ENCODE measurements at places on chromosomes 11 and 22. TPM values are rescaled to one million over a fixed set of nuclear protein-coding genes. Genes with fewer than 3 reads are reported as not detected.

Gene MMP12
- not detected for total RNA-seq

Gene CHRM1
- not detected for total RNA-seq

Gene TMEM191B
- not detected for total RNA-seq

Gene OR8G5
- not detected for total RNA-seq

Gene MN1
- total RNA-seq = 1.7 TPM

Gene GAS2
- total RNA-seq = 1.1 TPM

DNA sequence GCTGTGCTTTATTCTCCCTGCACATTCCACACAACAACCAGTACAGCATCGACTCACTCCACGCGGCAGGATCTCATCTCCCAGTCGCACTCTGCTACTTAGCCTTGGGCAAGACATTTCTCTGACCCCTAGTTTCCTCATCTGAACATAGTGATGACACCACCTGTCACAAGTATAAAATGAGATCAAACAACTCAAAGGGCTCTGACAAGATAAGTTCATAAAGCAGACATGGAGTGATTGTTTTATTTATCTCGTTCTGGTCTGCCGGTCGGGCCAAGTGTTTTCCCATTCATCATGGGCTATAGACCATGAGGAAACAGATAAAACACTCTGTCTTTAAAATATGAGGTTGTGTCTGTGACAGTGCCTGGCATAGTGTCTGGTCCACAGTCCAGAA, 35.0 kb downstream of the DSCAML1 start:
- no peak for DNase-seq

DNA sequence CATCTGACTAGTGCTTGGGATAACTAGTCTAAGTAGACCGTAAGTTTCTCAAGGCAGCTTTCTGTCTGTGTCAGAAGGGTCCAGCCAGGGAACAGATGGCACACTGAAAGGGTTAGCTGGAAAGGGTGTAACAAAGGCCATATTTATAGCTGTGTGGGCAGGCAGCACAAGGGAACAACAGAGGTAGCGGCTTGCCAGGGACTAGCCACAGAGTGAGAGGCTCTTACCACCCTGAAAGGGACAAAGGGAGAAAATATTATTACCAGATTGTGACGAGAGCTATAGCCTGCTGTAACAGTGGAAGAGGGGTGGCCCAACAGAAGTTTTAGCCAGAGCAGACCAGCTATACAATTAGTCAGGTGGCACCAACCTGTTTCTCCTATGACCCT, 129.4 kb downstream of the CCDC34 start:
- DNase-seq = peak; percentile 47

- peak; percentile 3 for DNase-seq
Measured at GRCh38 chr11:119990309-119991021, 147.4 kb downstream of the TRIM29 start.

DNA sequence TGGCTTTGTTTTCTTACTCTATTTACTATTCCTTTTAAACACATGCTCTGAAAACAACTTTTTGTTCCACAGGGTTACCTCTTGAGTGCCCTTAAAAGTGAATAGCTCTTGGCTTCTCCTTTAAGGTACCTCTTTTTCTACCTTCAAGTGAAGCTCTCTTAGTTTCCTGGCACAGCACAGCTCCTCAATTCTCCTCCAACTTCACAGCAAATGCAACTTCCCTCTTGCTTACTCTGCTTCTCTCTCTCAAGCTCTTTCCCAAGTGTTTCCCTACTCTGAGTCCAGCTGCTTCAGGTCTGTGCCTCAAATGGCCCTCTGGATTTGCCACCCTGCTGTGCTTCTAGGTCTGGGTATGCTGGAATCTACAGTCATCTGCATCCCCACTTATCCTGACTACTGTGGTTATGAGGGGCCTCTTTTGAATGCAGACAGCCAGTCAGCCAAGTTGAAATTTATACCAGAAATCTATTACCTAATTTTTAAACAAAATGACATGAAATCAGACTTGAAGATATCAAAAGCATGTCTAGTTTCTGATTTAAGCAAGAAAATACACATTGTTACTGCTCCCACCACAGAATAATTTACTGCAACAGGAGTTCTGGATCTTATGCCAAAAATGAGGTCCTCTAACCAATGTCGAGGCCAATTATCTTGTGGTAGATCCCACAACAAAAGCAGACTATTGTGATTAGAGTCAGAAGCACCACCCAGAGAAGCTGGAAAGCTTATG, 371.1 kb downstream of the SOX6 start:
- no peak for DNase-seq

DNA sequence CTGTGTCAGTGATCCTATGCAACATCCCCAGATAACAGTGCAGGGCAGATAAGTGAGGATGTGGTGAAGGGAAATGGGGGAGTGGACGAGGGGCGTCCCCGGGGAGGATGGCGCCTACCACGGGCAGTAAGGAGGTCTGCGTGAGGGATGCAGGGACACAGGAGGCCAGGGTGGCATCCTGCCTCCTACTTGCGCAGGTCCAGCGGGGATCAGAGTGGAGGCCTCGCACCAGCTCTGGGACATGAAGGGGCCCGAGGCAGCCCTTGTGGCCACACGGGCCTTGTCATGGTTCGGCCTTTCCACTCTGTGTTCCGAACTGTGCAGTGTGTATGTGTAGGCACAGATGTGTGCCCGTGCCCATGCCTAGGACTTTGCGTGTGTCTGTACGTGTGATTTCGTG, 1227.5 kb downstream of the BRD1 start:
- DNase-seq = no peak

- DNase-seq = no peak
Measured at GRCh38 chr11:89493431-89493830, 2.3 kb upstream of the NOX4 start.

DNA sequence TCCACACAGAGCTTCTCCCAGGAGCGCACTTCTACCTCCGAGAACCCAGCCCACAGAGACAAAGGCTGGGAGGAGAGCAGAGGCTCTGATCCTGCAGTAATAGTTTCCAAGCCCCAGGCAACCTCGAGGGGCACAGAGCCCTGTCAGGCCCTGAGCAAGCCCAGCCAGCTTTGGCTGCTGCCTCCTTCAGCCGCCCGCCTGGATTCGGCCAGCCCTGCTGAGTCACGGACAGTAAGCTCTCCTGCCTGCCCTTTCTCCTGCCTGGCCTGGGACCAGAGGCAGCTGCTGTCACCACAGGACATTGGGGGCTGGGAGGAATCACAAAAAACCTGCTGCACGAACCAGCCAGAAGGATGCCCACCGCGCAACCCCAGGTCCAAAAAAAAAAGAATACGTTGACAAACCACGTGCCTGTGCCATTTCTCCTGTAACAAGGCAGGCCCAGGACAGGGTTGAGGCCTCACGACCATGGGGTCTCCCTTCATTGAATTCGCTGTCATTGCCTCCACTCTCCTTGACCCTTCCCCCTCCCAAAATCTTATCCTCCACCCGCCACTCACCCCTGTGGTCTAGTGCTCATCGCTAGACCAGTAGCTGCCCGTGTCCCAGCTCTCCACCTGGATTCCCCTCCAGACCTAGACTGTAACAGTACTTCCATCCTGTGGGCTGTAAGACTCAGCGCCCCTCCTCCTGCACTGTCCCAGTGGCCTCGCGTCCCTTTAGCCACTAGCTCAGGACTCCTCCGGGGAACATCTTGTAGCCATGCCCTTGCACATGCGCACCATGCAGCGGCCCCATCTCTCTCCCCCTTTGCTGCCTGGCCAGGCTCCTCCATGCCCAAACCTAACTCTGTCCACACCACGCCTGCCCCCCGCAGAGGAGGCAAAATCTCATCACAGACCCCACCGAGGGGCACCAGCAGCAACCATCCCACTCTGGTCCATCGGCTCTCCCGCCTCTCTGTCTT, 7.4 kb upstream of the SLC22A12 start:
- DNase-seq = no peak

GRCh38 chr11:130979386-130979972, 63.2 kb upstream of the SNX19 start:
- DNase-seq = peak; percentile 34

- no peak for DNase-seq
Measured at GRCh38 chr22:25572708-25573171, 8.3 kb downstream of the GRK3 start.
